RPMI7951 (cell line): ENCODE measurements at places on chromosomes 5 and 9.
A peak's percentile ranks its signal among the peaks of the same experiment; 100 is the strongest.

GRCh38 chr5:75482482-75482881 lies 28.9 kb downstream of the CERT1 start:
- no peak for DNase-seq

- DNase-seq, result peak; percentile 7
Observed at GRCh38 chr9:101727612-101728524, 10.6 kb downstream of the GRIN3A start.

- no peak for DNase-seq
Observed at GRCh38 chr9:125497906-125498305, 209.1 kb downstream of the MAPKAP1 start.

DNA sequence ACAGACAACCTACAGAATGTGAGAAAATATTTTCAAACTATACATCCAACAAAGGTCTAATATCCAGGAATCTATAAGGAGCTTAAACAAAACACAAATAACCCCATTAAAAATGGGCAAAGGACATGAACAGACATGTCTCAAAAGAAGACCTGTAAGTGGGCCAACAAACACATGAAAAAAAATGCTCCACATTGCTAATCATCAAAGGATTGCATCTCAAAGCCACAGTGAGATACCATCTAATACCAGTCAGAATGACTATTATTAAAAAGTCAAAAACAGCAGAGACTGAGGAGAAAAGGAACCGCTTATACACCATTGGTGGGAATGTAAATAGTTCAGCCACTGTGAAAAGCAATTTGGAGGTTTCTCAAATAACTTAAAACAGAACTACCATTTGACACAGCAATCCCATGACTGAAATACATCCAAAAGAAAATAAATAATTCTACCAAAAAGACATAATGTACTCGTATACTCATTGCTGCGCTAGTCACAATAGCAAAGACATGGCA lies 39.1 kb upstream of the C5orf63 start:
- no peak for DNase-seq

DNA sequence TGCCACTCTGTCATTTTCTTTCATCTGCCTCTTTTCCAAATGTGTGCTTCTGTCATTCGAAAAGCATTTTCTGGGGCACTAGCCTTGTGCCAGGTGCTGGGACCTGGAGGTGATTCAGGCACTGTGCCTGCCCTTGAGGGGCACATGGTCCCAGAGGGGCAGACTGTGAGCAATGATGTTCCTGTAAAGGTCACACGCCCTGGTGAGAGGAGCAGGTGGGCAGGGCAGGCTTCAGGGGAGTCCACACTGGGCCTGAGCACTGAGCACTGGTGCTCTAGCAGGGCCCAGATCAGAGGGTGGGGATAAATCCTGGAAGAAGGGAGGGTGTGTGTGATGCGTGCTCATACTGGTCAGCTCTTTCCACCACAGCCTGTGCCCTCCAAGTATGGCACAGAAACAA lies 77.8 kb downstream of the COL15A1 start:
- no peak for DNase-seq

- DNase-seq, result no peak
Observed at GRCh38 chr5:50724262-50724661, 57.8 kb downstream of the PARP8 start.

- no peak for DNase-seq
Observed at GRCh38 chr5:158845941-158846340, 253.8 kb downstream of the EBF1 start.

DNA sequence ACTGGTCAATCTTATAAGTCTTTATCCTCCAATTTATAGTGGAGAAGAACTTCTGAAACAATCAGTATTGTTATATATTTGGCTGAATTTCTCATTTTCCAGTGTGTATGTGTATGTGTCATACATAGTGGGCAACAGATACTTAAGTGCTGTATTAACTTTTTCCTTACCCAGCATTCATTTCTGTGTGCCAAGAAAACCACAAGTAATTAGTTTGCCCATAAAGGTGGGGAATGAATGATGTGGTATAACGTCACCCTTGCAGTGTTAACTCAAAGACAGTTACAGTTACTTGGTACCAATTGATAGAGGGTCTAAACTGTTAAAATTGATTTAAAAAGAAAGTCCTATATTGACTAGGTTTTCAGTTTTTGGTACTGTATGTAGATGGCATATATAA lies 2.0 kb downstream of the OGN start:
- DNase-seq, result no peak

GRCh38 chr5:90131383-90132133 lies 278.0 kb downstream of the CETN3 start:
- no peak for DNase-seq

DNA sequence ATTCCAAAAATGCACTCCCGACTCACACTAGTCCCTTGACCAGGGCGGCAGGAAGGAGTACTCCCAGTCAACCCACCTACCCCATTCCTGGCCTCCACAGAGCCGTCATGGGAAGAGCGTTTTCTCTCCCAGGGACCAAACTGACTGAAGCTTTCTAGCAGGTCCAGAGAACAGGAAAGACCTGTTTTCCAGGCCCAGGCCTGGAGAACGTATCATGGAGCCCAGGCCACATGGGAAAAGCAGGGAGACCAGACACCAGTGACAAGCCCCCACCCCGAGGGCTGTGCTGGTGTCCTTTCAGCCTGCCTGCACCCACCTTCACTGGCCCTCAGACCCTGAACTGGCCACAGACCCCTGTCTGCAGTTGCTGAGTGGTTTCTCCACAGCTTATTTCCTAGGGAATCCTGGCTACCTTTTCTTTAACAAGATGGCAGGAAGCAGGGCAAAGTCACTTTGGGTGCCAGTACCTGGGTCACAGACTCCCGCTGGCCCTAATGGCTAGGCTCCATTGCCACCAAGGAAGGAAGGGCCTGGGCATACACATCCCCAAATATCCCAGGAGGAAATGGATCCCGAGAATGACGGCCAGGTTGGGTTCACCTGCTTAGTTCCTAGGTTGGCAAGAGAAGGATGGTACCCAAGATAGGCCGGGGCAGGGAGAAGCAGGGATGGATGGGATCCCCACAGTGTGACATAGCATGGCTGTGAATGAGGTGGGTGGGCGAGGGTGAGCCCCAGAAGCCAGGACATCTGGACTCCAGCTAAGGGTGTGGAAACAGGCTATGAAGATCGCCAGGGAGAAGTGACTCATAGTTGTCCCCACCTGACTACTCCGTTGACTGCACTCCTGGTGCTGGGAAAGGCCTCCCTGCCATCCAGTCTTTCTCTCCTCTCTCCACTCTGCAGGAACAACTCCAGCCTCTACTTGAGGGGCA lies 12.2 kb downstream of the CCNI2 start:
- DNase-seq, result no peak

- DNase-seq, result no peak
Observed at GRCh38 chr5:143492783-143493182, 89.3 kb upstream of the NR3C1 start.

GRCh38 chr5:136525597-136525996 lies 160.3 kb upstream of the TRPC7 start:
- no peak for DNase-seq
